ENCODE measurements at places on chromosomes 5 and 9.
A peak's percentile ranks its signal among the peaks of the same experiment; 100 is the strongest.

- DNase-seq, result no peak
Observed at GRCh38 chr5:171355302-171355724, 32.3 kb upstream of the NPM1 start.

- no peak for DNase-seq
Observed at GRCh38 chr5:35656721-35657120, 39.1 kb downstream of the SPEF2 start.

- DNase-seq, result no peak
Observed at GRCh38 chr9:128005923-128006322, 25.1 kb upstream of the EEIG1 start.

DNA sequence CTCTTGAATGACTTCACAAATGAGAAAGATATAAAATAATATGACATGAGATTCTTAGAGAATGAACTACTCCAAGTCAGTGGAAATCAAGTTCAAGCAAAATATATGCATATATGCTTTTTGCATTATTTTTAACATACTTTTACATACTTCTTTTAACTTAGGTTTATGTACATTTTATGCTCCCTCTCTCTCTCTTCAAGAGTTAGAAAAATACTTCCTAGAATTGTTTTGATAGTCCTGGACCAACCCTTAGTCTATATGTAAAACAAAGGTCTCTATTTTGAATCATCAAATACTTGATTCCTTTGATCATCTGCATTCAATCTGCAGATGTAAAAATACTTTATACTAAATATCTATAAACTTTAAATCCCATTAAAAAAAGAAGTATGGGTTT lies 187.8 kb downstream of the DEPDC1B start:
- no peak for DNase-seq

- DNase-seq, result peak; percentile 83
Observed at GRCh38 chr9:34612788-34613390, 992 bp upstream of the RPP25L start.

DNA sequence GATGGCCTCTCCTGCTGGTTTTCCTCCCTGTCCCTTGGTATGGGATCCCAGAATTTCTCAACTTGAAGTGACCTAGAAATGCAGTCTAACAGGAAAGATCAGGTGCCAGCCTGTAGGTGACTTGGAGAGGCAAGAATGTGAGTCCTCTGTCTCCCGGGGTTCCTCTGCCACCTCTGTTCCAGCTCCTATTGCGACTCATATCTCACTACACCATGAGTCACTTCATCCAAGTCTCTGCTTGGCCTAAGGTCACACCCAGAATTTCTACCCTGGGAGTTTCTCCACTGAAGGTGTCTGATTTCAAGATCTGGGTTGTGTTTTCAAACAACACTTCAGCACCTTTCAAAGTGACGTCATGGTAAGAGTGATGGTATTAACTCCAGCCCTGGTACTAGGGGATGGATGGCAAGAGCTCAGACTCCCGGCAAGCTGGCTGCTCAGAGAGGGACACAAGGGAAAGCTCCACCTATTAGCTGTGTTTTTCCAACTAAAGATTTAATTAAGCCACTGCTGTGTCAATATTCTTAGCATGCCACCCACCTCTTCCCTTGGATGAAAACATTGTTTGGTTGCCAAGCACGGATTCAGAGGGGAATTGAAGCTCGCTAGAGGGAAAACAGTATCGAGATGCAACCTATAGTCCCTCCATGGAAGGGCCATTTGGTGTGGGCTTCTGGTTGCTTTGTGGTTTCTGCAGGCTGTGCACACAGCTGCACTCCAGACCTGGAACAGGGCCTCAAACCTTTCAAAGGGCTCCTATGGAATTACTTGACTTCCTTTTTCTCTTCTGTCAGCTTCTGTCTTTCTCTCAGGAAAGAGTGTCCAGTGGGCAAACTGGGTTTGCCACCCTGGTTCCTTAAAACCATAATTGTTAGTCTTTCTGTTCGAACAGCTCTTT lies 205.7 kb downstream of the GAS1 start:
- DNase-seq, result no peak

Measured in 8988T (cell line).